ENCODE measurements at places on chromosomes 5 and 9. TPM values are rescaled to one million over a fixed set of nuclear protein-coding genes. Genes with fewer than 3 reads are reported as not detected.
A peak's percentile ranks its signal among the peaks of the same experiment; 100 is the strongest.

GRCh38 chr5:135442431-135443160 lies 4.6 kb downstream of the DCANP1 start:
- H3K27me3 ChIP-seq, result peaks cover 16% of the 10 kb centered on the region
- H3K36me3 ChIP-seq, result no peaks in the 10 kb centered on the region
- peak; percentile 22 for DNase-seq
- H3K4me1 ChIP-seq, result peaks cover 10% of the 10 kb centered on the region
- H3K27ac ChIP-seq, result no peak overlapping the region
- H3K4me3 ChIP-seq, result no peak overlapping the region

DNA sequence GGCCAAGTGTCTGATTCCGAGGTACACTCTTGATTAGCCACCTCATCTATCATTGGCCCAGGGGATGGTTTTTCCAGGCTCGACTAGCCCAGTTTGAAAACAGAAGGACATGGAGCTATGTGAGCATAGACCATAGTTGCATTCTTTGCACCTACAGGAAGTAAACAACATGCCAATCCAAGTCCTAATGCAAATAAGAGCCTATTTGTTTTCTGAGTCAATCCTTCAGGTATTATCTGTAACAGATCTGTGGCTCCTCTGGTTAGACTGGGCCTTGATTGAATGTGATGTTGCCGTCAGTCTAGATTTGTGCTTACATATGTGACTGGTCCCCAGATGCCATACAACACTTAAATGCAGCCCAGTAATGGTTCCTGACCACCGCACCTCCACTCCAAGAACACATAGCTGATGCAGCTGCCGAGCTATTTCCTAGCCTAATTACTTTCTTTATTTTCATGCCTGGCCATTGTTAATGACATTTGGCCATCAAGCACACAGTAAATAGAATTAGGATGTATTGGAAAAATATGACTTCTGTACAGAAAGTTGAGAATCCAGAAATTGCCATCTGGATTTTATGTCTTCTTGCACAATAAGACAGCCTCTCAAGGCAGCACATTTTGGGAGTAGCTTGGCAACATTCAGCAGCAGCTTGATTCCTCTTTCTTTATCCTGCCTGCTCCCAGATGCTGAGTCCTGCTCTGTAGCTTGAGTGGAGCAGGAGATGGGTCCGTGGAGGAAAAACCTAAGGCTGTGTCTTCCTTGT lies 29.5 kb upstream of the ARHGAP26 start:
- H3K4me1 ChIP-seq, result peaks cover 8% of the 10 kb centered on the region
- H3K27me3 ChIP-seq, result no peaks in the 10 kb centered on the region
- no peak for DNase-seq
- H3K36me3 ChIP-seq, result no peaks in the 10 kb centered on the region
- no peak overlapping the region for H3K4me3 ChIP-seq

DNA sequence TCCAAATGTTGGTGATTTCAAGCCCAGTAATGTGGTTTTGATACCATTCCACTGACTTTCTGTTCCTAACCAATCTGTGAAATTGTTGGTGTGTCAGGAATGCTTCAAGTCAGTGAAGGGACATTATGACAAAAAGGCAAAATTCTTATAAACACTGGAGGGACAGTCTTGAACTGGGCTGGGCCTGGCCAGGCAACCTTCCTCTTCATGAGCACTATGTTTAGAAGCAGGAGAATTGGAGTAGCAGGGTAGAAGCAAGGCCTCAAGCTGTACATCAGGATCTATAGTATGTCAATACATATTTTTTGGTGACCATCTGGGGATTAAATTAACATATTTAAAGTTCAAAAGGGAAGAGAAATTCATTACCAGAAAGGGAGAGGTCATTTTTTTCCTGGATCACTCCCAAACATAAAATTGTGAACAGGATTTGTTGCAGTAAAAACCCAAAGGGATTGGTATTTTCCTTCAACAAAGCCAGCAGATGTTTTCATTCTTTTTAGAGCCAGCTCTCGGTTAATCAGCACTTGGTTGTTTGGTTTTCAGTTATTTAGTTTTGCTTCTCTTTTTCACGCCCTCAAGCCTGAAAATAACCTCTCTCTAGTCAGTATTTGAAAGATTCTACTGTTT lies 77.9 kb upstream of the PIK3R1 start:
- H3K4me1 ChIP-seq, result no peaks in the 10 kb centered on the region
- no peak overlapping the region for H3K27ac ChIP-seq
- H3K27me3 ChIP-seq, result 0 out of 2 replicates have a peak, but pooled peaks cover 3% of the 10 kb centered on the region
- H3K36me3 ChIP-seq, result no peaks in the 10 kb centered on the region
- no peak overlapping the region for H3K4me3 ChIP-seq

DNA sequence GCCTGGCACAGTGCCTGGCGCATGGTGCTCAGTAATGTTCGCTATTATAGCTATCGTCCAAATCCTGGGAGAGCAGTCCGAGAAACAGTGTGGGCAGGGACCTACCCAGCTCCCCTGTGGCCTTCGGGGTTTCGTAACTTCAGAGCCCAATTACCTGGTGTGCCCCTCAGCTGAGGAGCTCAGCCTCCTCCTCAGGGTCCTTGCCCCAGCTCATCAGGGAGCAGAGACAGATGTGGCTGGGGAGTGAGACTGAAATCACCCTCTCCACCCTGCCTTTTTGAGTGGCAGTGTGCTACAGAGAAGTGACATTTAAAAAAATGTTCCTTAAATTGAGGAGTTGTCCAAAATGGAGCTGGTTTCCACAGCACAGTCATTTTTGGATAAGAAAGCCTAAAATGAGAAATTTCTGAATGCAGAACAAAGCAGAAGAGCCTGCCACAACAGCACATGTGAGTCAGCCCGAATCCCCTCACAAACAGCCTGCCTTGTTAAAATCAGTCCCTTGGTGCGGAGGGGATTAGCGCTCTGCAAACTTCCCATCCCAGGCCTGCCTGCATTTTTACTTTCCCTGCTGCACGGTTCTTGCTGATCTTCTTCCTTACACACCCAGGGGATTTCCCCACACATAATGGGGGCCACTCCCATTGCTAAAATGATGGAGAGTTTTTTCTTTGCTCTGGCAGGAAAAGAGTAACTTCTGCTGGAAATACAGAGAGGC lies 78.1 kb upstream of the PITX1 start:
- no peaks in the 10 kb centered on the region for H3K36me3 ChIP-seq
- no peaks in the 10 kb centered on the region for H3K27me3 ChIP-seq
- H3K4me1 ChIP-seq, result no peaks in the 10 kb centered on the region
- peak; percentile 35 for DNase-seq
- no peak overlapping the region for H3K27ac ChIP-seq

DNA sequence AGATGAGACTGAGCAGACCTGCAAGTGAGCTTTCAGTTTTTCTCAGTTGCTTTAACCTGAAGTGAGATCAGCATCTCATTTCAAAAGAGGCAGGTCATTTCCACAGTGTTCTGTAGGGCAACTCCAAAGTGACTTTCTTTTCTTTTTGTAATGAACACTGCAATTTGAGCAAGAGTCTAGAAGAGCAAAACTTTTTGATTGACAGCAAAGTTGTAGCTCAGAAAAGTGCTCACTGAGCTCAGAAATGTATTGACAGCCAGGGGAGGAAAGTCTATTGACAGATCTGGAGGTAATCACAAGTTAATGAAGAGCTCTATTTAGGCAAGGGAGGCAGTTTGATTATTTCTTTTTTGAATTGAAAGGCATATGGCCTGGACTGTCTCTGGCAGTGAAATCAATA lies 54.6 kb downstream of the LRRC70 start:
- H3K36me3 ChIP-seq, result peaks cover 15% of the 10 kb centered on the region
- H3K4me3 ChIP-seq, result no peak overlapping the region
- no peaks in the 10 kb centered on the region for H3K4me1 ChIP-seq
- no peaks in the 10 kb centered on the region for H3K27me3 ChIP-seq
- DNase-seq, result no peak

GRCh38 chr9:106287731-106288130 lies 575.2 kb upstream of the ZNF462 start:
- H3K36me3 ChIP-seq, result no peaks in the 10 kb centered on the region
- H3K4me1 ChIP-seq, result 0 out of 2 replicates have a peak, but pooled peaks cover 11% of the 10 kb centered on the region
- no peak for DNase-seq
- H3K27ac ChIP-seq, result 0 out of 2 replicates have a peak overlapping the region, but pooled peaks have one; percentile 25
- no peaks in the 10 kb centered on the region for H3K27me3 ChIP-seq

DNA sequence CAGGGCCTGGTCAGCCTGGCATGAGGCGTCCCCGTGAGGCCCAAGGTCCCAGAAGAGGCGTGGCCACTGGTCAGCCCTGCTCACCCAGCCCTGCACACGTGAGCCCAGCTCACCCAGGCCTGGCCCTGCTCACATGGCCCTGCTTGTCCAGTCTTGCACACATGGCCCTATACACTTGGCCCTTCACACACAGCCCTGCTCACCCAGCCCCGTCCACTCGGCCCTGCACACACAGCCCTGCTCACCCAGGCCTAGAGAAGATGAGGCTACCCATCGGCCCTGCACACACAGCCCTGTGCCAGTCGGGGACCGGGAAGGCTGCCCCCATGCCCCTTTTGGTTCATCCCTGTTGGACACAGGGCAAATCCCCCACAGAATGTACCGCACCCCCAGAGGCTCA lies 28.4 kb downstream of the ZDHHC11B start:
- H3K4me1 ChIP-seq, result no peaks in the 10 kb centered on the region
- H3K27me3 ChIP-seq, result no peaks in the 10 kb centered on the region
- H3K36me3 ChIP-seq, result no peaks in the 10 kb centered on the region
- H3K27ac ChIP-seq, result no peak overlapping the region

GRCh38 chr5:59725392-59725767 lies 168.1 kb downstream of the PDE4D start:
- no peaks in the 10 kb centered on the region for H3K4me1 ChIP-seq
- H3K4me3 ChIP-seq, result no peak overlapping the region
- no peak for DNase-seq

- H3K27ac ChIP-seq, result no peak overlapping the region
- peaks cover 4% of the 10 kb centered on the region for H3K4me1 ChIP-seq
- no peak for DNase-seq
- no peak overlapping the region for H3K4me3 ChIP-seq
- no peaks in the 10 kb centered on the region for H3K36me3 ChIP-seq
- H3K27me3 ChIP-seq, result no peaks in the 10 kb centered on the region
Measured at GRCh38 chr9:35618854-35619799, 914 bp upstream of the CD72 start.

DNA sequence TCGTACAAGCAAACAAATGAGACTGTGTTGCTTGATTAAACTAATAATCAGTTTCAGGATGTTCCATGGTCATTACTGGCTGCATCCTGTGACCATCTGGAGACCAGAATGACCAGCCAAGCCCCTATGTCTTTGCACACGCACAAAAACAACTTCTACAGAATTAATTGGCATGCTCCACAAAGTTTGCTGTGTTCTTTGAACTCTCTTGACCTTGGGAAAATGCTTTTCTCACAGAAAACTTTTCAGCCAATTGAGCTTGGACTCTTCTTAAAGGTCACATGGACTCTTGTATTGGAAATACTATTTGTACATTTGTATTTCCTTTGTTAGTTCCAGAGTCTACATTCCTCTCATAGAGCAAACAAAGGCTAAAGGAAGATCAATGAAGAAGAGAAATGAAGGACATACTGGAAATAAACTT lies 147.8 kb downstream of the ARRDC3 start:
- no peak overlapping the region for H3K4me3 ChIP-seq
- no peaks in the 10 kb centered on the region for H3K27me3 ChIP-seq
- H3K36me3 ChIP-seq, result no peaks in the 10 kb centered on the region
- H3K27ac ChIP-seq, result no peak overlapping the region
- DNase-seq, result no peak
- H3K4me1 ChIP-seq, result no peaks in the 10 kb centered on the region

DNA sequence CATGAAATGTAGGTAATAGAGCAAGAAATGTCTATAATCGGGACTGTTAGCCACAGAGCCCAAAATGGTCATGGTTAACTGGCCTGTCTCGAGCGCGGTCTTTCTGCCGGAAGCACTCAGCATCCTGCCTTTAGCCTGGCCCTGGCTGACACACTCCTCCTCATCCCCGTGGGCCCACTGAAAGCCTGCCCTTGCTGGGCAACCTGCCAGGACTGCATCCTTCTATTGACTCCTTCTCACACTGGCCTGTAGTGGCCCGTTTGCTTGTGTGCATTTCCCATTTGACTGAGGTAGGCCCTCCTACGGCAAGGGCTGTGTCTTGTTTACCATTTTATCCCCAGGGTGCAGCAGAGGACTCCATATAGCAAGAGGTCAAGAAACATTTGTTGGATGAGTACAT lies 215.7 kb downstream of the ATPSCKMT start:
- H3K36me3 ChIP-seq, result no peaks in the 10 kb centered on the region
- peaks cover 9% of the 10 kb centered on the region for H3K4me1 ChIP-seq
- peak; percentile 67 for DNase-seq
- no peak overlapping the region for H3K27ac ChIP-seq
- H3K27me3 ChIP-seq, result no peaks in the 10 kb centered on the region

DNA sequence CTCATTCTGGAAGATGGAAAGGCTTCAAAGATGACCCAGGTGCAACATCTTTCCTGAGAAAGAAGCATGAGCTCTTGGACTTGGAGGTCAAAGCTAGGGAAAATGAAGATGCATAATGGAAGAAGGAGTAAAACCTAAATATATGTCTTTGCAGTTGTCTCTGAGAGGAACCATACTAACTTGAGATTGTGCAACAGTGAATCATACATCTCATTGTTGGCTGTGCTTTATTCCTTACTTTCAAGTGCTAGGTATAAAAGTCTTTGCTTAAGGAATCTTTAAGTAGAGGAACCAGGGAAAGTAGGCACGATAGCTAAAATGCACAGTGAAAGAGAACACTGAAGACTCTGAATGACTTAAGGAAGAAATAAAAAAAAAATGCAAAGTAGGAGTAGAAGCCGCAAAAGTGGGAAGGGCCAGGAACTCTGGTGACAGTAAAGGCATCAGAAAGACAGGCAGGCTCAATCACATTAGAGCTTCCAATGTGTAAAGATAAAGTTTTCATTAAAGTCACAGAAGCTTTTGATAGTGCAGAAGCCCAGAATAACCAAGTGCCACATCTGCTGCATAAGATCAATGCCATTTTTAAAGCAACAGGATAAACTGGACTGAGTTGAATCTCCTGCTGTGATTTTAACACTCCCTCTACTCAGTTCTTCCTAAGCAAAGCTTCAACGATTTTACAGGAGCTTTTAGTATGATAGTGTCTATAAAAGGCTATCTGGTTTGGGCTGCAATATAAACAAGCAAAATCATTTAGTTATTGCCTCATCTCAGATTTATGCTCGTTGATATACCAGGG lies 432.3 kb upstream of the EDIL3 start:
- no peaks in the 10 kb centered on the region for H3K27me3 ChIP-seq
- H3K4me3 ChIP-seq, result no peak overlapping the region
- DNase-seq, result no peak
- no peaks in the 10 kb centered on the region for H3K36me3 ChIP-seq

DNA sequence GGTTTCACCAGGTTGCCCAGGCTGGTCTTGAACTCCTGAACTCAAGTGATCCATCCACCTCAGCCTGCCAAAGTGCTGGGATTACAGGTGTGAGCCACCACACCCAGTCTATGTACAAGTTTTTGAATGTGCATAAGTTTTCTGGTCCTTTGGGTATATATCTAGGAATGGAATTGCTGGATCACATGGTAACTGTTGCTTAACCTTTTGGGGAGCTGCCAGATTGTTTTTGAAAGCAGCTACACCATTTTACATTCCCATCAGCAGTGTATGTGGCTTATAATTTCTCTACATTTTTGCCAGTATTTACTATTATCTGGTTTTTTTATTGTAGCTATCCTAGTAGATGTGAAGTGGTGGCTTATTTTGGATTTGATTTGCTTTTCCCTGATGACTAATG lies 8.9 kb upstream of the LNPEP start:
- no peak for DNase-seq
- H3K27me3 ChIP-seq, result no peaks in the 10 kb centered on the region
- no peak overlapping the region for H3K4me3 ChIP-seq
- no peaks in the 10 kb centered on the region for H3K36me3 ChIP-seq
- no peak overlapping the region for H3K27ac ChIP-seq
- no peaks in the 10 kb centered on the region for H3K4me1 ChIP-seq

Gene PGM5
- total RNA-seq, result 113 TPM

Gene SNCAIP
- total RNA-seq, result 0.49 TPM

Gene THBS4
- 6.0 TPM for total RNA-seq

Gene CCIN
- total RNA-seq, result 0.05 TPM

Gene LCN9
- not detected for total RNA-seq

Gene NRG2
- 0.06 TPM for total RNA-seq

Gene EPB41L4B
- total RNA-seq, result 1.7 TPM
